ENCODE measurements at places on chromosomes 7 and 10.

- no peak for DNase-seq
Observed at GRCh38 chr7:69596056-69596455, 2.2 kb upstream of the AUTS2 start.

- DNase-seq, result no peak
Observed at GRCh38 chr10:116024271-116024878, 248.6 kb downstream of the GFRA1 start.

- no peak for DNase-seq
Observed at GRCh38 chr7:141660259-141660658, 41.7 kb downstream of the DENND11 start.

DNA sequence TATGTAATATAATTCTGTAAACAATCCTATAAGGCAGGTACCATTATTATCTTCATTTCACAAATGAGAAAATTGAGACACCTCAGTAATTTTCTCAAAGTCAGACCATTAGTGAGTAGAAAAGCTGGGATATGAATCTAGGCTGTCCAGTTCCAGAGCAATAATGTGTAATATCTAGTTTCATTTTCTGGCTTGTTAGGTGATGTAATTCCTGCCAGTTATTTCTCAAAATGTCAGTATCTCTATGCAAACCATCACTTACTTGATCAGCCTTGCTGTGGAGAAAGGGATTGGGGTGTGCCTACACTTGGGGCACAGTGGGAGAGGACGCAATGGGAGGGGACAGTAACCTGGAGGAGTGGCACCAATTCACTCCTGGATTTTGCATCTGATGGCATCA, 157.5 kb downstream of the LYZL1 start:
- no peak for DNase-seq

DNA sequence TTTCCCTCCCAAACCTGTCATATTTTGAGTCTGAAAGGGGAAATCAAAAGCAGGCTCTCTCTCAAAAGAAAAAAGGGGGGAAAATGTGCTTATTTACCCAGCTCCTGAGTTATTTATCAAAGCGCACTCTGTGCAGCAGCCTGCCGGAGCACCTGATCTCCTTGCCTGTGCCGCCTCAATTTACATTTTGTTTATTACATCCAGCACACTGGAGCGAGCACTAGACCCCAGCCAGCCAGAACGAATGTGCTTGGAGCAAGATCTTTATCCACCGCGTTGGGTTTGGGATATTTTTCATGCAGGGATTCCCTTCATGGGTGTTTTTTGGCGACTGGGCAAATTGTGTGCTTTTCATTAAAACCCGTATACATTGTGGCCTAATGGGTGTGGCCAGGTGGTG, 161.9 kb upstream of the INSYN2A start:
- no peak for DNase-seq

All from mesothelial cell of epicardium (in vitro differentiated cells).